Type B pancreatic cell (in vitro differentiated cells): ENCODE measurements at places on chromosomes 1 and 21. TPM values are rescaled to one million over a fixed set of nuclear protein-coding genes. Genes with fewer than 3 reads are reported as not detected.

- DNase-seq = no peak
Measured at GRCh38 chr1:118944546-118944945, 43.6 kb downstream of the TBX15 start.

DNA sequence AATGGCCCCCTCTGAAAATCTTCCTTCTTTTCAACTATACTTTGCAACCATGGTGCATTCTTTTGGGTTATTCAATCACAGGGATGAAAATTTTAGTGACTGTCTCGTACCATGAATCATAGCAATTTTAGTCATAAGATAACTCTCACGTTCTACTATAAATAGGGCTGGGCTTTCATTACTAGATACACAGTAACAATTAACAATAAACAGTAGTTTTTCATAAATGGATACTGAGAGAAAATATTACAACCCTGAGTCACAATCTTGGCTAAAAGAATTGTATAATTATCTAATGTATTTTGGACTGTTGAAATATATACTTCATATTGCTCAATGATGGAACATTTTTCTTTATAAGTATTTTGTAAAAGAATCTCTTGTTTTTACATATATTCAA is 96.1 kb downstream of the TEX35 start:
- DNase-seq = no peak

DNA sequence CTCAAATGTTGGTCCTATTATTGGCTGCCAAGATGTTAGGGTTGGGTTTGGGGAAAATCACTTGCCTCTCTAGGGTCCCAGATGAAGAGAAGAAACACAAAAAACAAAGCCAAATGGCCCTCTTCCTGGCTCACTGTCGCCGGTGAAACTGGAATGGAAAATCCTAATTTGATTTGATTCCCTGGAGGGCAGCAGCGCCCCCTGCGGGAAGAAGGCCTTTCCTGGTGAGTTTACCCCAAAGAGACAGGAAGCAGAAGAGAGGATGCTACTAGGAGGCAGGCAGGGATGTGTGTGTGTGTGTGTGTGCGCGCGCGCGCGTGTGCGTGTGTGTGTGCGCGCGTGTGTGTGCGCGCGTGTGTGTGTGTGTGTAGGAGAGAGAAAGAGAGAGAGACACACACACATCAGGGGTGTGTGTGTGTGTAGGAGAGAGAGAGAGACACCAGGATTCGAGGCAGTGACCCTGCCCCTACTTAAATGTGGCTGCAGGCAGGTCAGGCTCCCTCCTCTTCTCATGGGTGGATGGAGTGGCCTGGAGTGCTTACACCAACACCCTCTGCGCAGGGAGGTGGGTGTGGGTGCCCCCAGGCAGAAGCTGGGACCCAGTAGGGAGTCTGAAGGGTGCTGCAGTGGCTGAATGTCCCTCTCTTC is 3.1 kb upstream of the SELENON start:
- peak; percentile 86 for DNase-seq

- no peak for DNase-seq
Measured at GRCh38 chr1:210980082-210980481, 153.9 kb downstream of the KCNH1 start.

- DNase-seq = no peak
Measured at GRCh38 chr1:163163881-163164582, 38.7 kb downstream of the RGS5 start.

- no peak for DNase-seq
Measured at GRCh38 chr1:219374636-219375035, 201.0 kb downstream of the LYPLAL1 start.

Gene IFI44
- 3.8 and 4.8 TPM in 2 replicates for total RNA-seq

Gene C4BPA
- 0.87 and 6.8 TPM in 2 replicates for total RNA-seq

DNA sequence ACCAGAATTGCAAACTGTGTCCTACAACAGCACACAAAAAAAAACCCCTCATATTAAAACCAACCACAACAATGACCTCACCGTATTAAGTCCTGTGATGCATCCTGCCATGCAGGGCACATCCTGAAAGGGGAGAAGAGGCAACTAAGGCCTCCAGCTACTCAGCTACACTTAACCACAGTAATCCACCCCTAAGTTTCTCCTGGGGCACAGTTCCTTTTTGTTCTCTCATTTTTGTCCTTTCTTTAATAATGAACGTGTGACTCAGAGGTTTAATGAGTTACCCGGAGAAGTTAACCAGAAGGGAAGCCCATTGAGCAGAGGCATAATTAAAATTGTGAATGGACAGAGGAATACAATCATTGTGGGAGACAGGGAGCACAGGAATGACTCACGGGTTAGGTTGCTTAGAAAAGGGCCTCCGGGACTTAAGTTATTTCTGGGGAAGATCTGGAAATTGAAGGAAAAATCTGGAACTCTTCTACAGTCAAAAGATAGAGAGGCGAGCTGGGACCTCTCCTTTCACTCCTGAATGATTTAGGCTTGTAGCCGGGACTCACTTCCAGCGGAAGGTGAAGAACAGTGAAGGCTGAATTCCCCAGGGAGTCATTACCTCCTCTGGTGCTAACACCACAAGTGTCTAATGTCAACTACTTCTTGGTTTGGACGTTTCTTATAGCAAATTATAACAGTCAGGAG is 36.9 kb upstream of the HIVEP3 start:
- no peak for DNase-seq

GRCh38 chr1:44250068-44250781 is 37.0 kb downstream of the DMAP1 start:
- DNase-seq = no peak

DNA sequence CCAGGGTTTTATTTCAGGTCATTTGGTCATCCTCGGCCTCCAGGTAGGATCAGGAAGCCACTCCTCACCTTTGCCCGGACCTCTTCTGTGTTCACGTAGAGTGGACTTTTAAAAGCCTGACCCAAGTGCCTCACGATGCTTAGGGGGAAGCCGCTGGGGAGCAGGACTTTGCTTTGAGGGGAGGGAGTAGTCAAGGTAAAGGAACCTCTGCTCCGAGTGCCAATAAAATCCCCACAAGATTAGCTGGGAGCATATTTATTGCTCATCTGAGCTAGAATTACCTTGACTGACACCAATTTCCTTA is 603 bp upstream of the DHRS3 start:
- DNase-seq = no peak

Gene VTCN1
- 49.4 and 125 TPM in 2 replicates for total RNA-seq

Gene HTR6
- total RNA-seq = not detected in 2 replicates

GRCh38 chr1:14426854-14427253 is 171.6 kb upstream of the KAZN start:
- no peak for DNase-seq

Gene GNAT2
- total RNA-seq = not detected in 2 replicates

Gene CREG1
- total RNA-seq = 39.5 and 54.9 TPM in 2 replicates

DNA sequence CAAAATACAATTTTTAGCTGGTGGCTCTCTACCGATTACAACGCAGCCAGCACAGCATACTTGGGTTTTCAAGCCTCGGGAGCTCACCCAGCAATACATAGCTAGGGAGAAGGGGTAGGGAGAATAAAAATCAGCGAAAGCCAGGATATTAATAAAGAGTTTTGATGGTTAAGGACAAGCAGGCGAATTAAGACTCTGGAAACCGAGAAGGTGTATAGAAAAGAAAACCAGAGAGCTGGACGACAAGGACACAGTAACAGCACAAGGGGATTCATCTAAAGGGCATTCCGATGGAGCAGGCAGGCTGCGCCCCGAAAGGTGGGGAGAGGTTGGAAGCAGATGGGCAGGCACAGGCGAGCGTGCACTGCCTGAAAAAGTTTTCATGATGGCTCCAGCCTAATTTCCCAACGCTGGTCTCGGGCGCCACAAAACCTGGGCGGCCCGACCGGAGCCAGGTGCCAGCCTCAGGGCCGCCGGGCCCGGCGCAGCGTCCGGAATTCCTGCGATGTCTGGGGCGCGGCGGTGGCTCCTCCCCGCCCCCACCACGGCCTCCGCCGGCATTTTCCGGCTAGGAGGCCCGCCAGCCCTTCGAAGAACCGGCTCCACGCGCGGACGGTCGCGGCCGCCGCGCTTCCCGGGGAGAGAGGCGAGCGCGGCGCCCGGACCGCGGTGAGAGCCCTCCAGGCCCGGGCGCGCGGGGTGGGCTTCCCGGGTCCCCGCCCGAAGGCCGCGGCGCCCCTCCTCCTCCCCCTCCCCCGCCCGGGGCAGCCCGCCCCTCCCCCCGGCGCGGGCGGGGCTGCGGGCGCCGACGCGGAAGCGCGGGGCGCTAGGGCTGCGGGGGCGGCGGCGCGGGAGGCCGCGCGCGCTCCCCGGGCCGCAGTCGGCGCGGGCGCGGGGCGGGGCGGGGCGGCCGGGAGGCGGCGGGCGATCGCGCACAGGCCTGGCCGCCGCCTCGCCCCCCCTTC is 774 bp upstream of the DYRK1A start:
- peak; percentile 84 for DNase-seq

Gene TRIM58
- total RNA-seq = 0.17 and 0.81 TPM in 2 replicates

DNA sequence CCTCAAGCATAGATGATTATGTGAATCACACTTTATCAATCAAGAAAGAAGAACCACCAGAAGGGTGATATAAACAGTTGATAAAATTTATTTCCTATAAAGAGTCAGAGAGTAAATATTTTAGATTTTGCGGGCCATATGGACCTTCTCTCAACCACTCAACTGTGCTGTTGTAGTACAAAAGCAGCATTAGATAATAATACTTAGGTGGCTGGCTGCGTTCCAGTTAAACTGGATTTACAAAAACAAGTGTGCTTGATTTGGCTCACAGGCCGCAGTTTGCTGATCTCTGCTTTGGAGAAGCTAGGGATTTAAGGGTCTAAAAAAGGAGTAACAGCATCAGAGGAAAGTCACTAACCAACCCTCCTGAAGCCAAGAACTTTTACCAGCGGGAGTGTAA is 1406.0 kb downstream of the KCNT2 start:
- DNase-seq = no peak

DNA sequence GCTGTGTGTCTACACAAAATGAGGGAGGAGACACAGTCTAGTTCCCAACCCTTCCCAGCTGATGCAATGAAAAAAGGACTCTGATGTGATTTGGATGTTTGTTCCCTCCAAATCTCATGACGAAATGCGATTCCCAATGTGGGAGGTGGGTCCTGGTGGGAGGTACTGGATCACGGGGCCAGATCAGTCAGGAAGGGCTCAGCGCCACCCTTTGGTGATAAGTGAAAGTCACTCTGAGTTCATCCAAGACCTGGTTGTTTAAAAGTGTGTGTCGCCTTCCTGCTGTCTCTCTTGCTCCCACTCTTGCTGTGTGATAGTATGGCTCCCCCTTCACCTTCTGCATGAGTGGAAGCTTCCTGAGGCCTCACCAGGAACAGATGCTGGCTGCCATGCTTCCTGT is 63.2 kb downstream of the GNG4 start:
- no peak for DNase-seq

- DNase-seq = no peak
Measured at GRCh38 chr1:87760155-87760554, 431.5 kb downstream of the LMO4 start.

Gene TRIM46
- total RNA-seq = 2.0 and 8.1 TPM in 2 replicates

GRCh38 chr1:12251442-12251841 is 21.6 kb downstream of the VPS13D start:
- DNase-seq = no peak

GRCh38 chr1:26767714-26768113 is 20.0 kb upstream of the PIGV start:
- DNase-seq = no peak

- DNase-seq = no peak
Measured at GRCh38 chr1:112794654-112795239, 79.6 kb upstream of the PPM1J start.

GRCh38 chr1:182574156-182574555 is 14.9 kb downstream of the RNASEL start:
- DNase-seq = no peak

GRCh38 chr1:244011271-244011670 is 39.8 kb upstream of the ZBTB18 start:
- DNase-seq = no peak

DNA sequence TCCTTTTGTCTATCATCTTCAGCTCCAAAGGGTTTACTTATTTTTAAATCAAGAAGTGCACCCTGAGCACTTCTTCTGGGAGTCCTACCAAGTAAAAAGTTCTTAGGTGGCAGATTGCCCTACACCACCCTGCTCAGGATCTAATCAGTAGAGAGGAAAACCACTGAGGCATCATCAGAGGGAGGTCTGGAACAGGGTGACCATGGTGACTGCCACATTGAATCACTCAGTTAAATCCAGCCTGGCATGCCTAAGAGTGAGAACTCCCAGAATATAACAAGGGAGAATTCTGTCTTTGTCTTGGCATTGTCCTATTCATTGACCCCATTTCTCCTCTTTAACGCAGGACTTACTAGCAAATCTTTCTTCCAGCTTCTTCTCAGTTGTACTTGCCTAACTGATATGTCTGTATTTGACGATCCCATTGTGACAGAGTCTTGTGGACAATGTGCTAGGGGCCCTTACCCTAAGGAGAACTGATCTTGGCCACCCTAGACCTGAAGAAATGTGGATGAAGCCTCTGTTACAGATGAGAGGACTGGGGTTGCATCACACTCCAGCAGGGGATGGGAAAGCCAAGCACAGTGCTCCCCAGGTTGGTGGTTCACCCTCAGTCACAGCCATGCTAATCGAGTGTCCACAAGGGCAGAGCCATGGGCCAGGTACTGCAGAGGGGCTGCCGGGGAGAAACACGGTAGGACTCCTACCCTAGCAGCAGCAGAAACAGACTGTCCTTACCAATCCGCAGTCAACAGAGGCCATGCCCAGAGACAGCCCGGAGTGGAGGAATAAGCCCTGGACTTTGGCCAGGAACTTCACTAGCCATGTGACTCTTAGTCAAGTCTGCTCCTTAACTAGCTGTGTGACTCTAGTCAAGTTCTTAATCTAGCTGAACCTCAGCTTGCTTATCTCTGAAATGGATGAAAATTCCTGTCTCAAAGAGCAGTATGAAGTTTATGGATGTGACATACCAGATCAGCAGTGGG is 15.4 kb downstream of the PKP1 start:
- no peak for DNase-seq

Gene ADAMTS5
- total RNA-seq = 5.8 and 8.1 TPM in 2 replicates

Gene IL10
- total RNA-seq = not detected in 2 replicates

DNA sequence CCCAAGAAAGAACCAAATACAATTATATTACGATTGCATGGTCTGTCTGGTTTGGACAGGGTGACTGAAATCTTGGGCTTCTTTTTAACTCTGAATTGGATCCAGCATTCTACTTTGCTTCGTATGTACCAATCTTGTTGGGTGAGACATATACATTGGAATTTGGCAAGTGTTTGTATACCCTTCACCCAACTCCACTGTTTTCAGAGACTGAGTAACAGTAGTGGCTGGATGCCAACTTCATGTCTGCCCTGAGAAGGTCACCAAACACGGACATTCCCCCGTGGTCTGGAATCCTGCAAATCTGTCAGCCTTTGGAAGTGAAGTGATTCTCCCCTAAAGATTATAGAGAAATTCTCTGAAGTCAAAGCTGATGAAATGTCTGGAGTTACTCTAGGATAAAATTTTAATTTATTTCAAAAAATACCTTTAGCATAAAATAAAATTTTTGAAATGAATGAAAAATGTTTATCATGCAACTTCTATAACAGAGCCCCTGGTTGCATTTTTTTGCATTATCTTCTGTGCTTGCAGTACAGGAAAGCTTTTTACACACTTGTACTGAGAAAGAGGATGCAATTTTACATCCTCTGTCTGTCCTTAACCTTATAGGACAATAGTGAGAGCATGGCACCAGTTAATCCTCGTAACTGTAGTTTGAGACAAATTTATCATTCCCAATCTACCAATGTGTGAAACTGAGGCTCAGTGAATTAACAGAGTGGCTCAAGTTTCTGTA is 201.8 kb downstream of the DISC1 start:
- DNase-seq = no peak
